ENCODE measurements at places on chromosomes 3 and 15. TPM values are rescaled to one million over a fixed set of nuclear protein-coding genes. Genes with fewer than 3 reads are reported as not detected.

Gene LRRC2
- not detected for total RNA-seq

Gene TMEM207
- not detected for total RNA-seq

Gene CCDC39
- not detected for total RNA-seq

Gene TRIM42
- not detected for total RNA-seq

Gene KCNH8
- total RNA-seq: not detected
